Activated naive CD4-positive, alpha-beta T cell (primary cell): ENCODE measurements at places on chromosomes 2 and 18.

- DNase-seq = no peak
Observed at GRCh38 chr2:45856391-45857274, 205.2 kb downstream of the PRKCE start.

DNA sequence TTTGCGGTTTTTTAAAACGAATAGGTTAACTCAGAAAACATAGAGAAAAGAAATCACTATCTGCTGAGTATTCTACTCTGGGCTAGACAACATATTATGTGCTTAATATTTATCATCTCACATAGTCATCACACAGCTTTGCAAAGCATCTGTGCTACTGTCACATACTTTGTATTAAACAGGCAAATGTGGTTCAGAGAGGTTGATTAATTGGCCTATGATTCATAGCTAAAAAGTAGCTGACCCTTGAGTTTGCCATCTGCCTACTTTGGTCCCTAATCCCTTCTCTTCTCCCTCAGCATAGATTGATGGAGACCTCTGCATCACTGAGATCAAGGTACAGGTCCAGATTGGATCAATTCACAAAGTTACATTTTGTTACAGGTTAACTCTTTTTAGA is 21.4 kb downstream of the ANKRD30B start:
- DNase-seq = no peak

DNA sequence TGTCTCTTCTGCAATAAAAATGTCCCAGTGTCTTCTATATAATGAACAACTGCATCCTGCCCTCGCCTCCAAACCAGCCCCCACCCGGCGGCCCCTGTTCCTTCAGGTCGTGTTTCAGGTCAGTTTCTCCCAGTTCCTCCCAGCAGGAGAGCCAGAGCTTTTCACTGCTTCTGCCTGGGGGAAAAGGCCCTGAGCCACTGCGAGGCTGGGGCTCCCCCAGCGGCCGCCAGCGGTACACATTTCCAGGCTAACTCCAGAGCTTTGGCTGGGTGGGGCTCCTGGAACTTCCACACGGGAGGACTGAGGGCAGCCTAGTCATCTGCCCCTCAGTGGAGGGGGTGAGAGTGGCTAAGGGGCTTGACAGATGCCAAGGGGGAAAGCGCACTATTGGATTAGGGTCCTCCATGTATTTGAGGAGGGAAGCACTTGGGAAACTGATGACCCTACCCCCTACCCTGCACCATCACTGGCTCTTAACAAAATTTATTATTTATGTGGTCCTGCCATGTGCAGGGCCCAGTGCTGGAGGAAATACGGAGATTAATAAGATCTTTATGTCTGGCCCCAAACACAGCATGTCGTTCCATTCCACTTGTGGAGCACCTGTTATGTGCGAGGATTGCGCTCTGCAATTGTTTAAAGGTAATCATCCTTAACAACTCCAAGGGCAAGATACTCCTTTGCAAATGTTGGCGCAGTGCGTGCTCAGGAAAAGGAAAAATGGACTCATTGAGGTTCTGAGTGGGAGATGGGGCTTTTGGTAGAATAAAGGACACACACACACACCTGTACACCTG is 17.3 kb upstream of the CYS1 start:
- no peak for DNase-seq

- DNase-seq = no peak
Observed at GRCh38 chr2:47147021-47147420, 8.1 kb downstream of the STPG4 start.

- no peak for DNase-seq
Observed at GRCh38 chr18:62026586-62026985, 133.8 kb upstream of the RNF152 start.

DNA sequence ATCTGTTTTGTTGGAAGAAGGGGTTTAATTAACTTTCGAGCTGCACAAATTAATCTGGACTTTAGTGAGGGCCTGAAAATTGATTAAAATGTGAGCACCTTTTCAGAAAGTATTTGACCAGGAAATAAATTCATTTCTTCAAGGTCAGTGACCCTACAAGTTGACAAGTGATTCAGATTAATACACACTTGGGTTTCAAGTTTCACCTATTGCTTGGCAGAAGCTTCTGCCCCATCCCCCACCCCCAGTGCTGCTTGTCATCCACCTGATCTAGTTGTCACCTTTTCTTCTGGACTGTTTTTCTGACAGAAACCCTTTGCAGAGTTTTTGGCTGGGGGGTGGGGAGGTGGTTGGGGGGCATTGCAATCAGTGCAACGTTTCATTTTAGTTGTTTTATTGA is 46.2 kb downstream of the RPRM start:
- DNase-seq = no peak

DNA sequence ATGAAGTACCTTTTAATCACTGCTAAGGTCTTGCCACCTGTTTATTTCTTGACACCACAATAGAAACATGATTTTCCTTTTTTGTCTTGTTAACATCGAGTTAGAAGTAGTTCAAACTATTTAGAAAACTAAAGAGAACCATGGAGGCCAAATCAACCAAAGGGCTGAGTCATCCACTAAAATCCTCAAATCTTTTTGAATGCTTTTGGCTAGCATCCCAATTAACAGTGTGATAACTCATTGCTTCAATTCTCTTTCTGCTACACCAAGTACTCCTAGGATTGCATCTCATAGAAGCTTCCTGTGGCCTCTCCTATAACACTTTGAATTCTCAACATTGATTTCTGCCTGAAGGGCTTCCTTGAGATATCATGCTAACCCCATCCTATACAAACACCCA is 159.9 kb upstream of the MMADHC start:
- DNase-seq = no peak

DNA sequence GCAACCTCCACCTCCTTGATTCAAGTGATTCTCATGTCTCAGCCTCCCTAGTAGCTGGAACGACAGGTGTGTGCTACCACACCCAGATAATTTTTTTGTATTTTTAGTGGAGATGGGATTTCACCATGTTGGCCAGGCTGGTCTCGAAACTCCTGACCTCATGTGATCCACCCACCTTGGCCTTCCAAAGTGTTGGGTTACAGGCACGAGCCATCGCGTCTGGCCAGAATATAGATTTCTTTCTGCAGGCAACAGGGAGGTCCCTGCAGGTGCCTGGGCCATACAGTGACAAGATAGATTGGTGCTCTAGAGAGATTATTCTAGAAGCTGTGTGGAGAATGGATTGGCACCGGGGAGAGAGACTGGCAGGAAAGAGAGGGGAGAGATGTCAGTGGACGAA is 13.3 kb downstream of the PLCD4 start:
- DNase-seq = no peak

- no peak for DNase-seq
Observed at GRCh38 chr2:29155578-29155977, 40.4 kb downstream of the CLIP4 start.

DNA sequence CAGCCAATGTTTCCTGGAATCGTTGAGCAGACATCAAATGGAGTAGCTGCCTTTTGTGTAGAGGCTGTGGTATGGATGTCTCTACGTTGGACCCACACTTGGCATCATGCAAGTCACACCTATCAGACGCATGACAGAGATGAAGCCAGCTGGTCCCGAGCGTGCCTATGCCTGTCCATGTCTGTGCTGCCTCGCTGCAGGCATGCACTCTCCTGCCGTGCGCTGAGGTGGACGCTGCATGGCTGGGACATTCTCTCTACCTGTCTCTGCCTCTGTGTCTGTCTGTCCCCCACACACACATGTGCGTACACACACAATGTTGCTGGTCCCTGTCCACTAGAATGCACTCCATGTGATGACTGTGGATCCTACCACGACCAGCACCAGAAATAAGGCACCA is 514.2 kb upstream of the MYT1L start:
- DNase-seq = no peak

- DNase-seq = no peak
Observed at GRCh38 chr18:36546876-36547275, 249.4 kb downstream of the FHOD3 start.

DNA sequence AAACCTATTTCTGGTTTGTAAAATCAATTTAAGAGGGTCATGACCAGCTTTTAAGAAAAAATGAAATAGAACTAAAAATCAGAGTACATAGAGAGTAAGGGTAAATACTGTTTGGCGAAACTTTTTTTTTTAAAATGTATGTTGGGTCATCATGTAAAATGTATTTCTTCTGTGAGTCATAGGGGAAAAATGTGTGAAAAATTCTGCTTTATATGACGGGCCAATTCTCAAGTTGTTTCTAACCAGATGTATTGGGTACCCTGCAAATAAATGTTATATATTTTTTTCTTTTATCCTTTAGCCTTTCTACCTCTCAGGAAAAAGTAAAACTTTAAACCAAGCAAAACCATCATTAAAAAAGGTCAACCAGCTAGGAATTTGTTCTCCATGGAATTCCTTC is 13.9 kb downstream of the AFTPH start:
- no peak for DNase-seq

GRCh38 chr2:46351098-46351749 is 54.0 kb downstream of the EPAS1 start:
- no peak for DNase-seq

- no peak for DNase-seq
Observed at GRCh38 chr2:172843266-172843582, 107.6 kb downstream of the RAPGEF4 start.

DNA sequence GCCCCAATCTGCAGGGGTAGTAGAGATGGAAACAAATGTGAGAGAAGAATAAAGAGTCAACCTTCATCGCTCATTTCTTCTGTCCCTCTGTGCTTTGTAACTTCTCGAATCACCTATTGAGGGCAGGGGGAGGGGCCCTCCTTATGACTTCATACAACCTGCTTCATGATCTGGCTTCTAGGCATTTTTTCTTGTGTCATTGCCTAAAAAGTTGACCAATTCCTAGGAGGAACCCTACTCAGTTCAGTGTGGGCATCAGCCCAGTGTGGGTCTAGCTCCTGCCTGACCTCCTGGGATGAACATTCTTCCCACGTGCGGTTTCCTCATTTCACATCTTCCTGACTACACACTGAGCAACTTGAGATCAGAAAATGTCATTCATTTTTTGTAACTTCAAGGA is 46.3 kb upstream of the CREB1 start:
- no peak for DNase-seq

GRCh38 chr2:64402876-64403275 is 51.1 kb upstream of the LGALSL start:
- no peak for DNase-seq

DNA sequence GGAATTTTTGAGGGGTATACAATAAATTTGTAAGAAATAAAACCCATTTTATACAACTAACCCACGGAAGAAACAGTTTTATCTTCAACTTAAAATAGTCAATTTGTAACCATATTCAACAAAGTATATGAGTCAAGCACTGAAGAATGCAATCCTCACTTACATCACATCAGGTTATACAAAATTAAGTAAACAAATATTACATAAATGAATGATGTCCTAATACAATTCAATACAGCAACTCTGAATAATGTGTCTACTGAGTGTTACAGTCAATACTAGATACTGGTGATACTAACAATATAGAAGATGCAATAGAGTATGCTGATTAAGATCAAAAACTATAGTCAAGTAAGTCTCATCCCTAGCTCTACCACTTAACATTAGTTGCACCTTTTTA is 58.6 kb downstream of the FANCL start:
- no peak for DNase-seq

DNA sequence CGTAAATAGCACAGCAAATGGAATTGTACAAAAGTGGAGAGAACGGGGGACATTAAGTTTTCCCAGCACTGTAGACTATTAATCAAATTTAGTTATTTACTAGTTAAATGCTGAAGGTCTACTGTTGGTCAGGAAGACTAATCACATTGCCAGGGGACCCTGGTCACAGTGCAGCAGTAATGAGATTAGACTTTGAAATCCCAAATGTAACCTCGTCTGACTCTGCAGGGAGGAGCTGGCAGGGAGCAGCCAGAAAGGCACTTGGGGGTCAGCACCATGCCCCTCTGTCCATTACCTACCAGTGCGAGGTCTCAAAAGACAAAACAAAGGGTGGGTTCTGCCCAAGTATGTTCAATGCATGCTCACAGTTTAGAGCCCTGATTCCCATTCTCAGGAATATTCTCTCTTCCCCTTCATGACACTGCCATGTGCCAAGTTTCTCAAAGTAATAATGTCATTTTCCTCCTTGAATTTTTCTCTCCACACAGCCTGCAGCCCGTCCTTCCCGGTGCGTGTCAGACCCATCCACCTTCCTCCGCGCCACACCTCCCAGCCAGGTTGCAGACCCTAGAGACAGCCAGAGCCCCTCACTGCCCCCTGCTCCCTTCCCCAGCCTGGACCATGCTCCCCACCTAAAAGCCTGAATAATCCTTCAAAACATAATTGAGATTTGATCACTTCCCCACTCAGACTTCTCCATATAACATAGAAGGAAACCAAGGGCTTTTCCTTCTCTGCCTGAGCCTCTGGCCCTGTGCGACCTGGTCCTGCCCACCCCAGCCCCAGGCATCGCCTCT is 52.5 kb downstream of the TMEM18 start:
- no peak for DNase-seq

GRCh38 chr2:217223222-217223930 is 363.5 kb upstream of the TNP1 start:
- no peak for DNase-seq

DNA sequence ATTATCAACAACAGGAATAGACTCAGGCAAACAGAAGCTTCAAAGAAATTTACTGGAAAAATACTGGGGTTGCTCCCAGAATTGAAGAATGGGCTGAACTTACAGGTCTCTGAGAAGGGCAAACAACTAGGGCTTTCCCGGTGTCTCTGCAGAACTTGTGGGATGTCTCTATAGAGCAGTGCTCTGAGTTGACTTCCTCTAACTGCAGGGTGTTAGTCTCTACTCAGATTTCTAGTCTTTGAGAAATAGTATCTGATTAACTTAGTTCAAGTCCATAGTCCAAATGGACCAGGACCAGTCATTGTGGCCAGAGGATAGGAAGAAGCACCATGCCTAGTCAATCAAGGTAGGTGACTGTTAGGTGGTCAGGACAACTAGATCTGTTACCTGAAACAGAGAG is 45.8 kb downstream of the LIMS1 start:
- no peak for DNase-seq

GRCh38 chr2:99153921-99154604 is 679 bp downstream of the TSGA10 start:
- no peak for DNase-seq

DNA sequence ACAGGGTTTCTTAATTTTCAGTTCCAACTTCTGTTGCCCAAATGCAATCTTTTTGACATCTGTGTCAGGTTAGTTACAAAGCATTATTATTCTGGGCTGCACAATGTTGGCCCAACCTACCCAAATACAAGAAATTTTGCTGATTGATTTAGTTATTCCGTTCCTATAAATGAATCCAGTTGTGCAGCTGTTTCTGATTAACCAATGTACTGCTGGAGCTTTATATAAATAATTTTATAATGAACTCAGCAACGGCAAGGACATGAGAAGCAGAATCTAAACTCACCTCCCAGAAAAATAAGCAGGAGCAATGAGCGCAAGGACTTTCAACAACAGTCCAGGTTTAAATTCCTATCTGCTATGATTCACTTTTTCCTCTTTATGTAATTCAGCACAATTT is 76.3 kb upstream of the WIPF1 start:
- no peak for DNase-seq
